Activated CD4-positive, CD25-positive, alpha-beta regulatory T cell treated with anti-CD3 and anti-CD28 coated beads, Interleukin-2, amount 50 U/mL, for 16 hours (primary cell): ENCODE measurements at places on chromosomes 5 and 9.

- DNase-seq = no peak
These were observed 84.0 kb downstream of the STK10 start for GRCh38 chr5:172104021-172104420.

DNA sequence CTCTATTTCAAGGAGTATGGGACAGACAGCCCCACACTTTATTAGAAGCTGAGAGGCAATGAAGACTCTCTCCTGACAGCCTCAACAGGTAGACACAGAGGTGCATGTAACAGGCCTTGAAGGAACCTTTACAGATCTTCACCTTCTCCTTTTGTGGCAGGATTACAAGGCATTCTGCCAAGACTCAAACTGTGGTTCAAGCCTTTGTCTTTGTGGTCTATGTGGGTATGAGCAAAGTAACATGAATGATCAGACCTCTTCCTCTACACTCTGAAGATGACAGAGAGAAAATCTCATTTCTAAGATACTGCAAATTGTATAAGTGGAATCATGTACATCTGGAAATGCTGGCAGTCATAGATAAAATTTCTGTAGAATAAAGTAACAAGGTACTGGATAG lies 346.9 kb downstream of the CDH9 start:
- no peak for DNase-seq

GRCh38 chr5:96903300-96903699 lies 27.0 kb downstream of the ERAP2 start:
- DNase-seq = no peak

DNA sequence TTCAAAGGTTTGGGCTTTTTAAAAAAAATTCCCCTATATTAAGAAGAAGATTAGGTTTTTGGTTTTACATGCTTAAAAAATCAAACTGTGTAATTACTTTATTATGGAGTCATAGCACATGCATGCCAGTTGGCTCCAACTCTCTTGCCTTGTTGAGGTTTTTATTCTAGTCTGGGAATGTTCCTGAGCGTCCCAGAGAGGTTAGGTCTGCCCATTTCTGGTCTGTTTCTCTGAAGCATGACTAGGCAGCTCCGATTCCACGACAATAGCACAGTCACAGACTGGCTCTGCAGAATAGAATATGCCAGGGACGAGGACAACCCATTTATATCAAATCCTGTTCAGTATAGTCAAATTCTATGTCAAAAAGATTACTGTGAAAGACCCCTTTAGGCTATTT lies 217.0 kb downstream of the PCSK5 start:
- DNase-seq = no peak

GRCh38 chr9:109274884-109275730 lies 45.8 kb downstream of the EPB41L4B start:
- DNase-seq = no peak

- no peak for DNase-seq
These were observed 18.6 kb downstream of the CTNNAL1 start for GRCh38 chr9:108994695-108995094.

GRCh38 chr9:88784960-88785359 lies 206.3 kb upstream of the S1PR3 start:
- no peak for DNase-seq

DNA sequence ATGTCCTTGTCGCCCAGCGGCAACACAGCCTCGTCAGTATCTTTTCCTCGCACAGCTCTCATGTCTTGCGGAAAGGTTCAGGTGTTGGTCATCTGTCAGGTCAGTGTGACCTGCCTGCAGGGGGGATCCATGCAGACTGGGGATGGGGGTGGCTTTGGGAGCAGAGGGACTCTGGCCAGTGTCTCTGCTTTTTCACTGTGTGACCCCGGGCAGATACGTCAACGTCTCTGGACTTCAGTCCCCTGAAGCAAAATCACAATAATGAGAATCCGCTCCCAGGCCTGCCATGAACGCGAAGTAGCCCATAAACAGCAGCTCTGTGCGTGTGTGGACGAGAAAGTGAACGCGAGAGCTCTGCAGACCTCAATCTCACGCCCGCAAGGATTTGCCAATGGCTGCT lies 75.7 kb upstream of the FCN1 start:
- DNase-seq = no peak

DNA sequence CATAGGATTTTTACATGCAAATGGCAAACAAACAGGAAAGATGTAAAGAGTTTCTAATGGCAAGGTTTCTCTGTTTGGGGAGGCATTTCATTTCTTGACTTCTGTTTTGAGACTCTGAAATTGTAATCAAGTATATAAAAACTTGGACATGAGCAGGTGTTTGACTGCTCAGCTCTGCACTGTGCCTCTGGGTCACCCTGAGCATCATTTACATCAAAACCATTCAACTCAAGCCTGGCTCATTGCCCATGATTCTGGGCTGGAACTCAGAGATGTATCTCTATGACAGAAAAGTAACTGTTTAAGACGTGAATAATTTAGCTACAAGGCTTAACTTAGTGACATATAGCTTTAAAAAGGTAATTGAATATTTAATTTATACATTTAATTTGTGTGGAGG lies 1402.4 kb upstream of the NUDT12 start:
- DNase-seq = no peak

DNA sequence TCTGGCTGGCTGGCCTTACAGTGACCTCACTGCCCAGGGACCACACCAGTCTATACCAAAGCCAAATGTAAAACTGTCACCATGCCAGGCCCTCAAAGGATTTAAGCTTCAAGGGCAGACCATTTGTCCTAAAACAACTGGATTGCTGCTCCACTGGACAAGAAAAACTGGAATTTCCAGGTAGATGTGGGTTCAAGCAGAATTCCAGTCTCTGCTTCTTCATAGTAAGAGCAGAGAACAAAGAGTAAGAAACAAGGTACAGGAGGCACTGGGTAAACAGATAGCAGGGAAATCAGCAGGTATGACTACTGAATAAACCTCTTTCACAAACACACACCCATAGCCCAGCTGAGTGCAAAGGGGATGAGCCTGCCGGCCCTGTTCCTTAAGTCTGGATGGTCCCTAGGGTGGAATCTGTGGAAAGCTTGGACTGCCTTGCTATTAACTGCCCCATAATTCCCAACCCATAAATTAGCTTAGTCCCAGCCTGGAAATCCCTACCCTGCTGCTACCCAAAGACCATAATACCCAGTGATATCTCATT lies 5.5 kb downstream of the B4GALT1 start:
- DNase-seq = no peak

DNA sequence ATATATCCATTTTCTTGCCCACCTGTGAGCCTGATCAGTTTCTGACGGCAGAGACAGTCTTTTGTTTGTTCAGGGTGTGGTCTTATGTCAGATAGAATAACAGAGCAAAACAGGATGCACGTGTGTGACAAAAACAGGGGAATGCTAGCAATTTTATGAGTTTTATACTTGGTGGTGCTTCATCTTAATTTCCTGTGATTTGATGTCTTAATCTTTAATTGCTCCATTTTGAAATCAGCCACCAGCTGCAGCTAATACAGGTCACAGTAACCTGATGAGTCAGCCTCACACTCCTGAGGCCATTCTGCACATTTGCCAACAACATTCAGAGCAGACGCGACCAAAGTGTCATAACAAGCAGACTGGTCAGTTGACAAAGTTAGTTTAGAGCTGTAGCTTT lies 42.3 kb upstream of the JMY start:
- DNase-seq = no peak

DNA sequence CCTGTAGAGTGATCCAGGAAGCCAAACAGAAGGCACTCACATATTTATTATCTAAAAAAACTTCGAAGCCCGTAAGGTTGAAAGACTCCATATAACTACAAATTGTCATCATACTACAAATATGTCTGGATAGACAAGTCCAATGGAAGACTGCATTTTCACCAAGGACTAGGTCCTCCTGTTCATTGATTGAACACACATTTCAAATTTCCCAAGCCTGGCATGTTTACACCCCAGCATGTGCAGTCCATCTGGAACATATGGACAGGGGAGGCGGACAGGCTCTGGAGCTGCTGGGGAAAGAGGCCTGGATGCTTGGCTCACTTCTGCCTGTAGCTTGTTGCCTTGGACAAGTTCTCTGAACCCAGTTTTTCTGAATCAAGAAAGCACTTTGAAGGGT lies 378.7 kb downstream of the ENC1 start:
- no peak for DNase-seq

DNA sequence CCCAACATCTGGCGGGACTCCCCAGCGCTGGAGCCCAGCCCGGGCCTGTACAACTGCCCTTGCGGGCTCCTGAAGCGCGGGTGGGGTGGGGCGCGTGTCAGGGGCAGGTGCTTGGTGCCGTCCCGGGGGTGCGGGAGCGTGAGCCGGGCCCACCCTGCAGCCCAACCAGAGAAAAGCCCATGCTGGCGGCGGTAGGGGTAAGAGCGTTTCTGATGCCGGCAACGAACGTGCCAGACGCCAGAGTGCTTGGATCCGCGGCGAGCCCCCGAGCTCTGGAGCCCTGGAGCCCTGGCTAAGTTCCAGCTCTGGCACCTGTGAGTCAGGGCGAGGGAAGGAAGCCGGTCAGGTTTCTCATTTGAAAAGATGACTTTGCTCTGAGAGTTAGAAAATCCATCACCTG lies 58.0 kb downstream of the ZNF510 start:
- DNase-seq = no peak

GRCh38 chr9:78121488-78121887 lies 89.9 kb upstream of the GNAQ start:
- no peak for DNase-seq

GRCh38 chr9:136995362-136995761 lies 1.0 kb downstream of the CLIC3 start:
- no peak for DNase-seq

- no peak for DNase-seq
These were observed 5.2 kb upstream of the GCNT1 start for GRCh38 chr9:76453785-76454184.

GRCh38 chr5:57163553-57164006 lies 10.3 kb upstream of the GPBP1 start:
- DNase-seq = no peak

- no peak for DNase-seq
These were observed 328.2 kb downstream of the SH3GL2 start for GRCh38 chr9:17906841-17907778.

DNA sequence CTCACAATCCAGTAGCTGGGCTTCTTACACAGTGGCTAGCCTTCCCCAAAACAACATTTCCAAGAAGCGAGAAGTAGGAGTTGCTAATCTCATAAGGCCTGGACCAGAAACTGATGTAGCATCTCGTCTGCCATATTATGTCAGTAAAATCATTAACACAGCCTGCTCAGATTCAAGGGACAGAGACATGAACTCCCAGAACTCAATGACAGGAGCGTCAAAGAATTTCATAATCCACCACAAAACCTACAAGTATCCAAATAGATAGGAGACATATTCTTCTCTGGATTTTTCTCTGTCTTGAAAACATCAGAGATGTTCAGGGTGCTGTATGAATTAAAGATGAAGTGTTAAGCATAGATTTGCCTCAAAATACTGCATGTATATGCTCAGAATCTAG lies 457.6 kb upstream of the ACTBL2 start:
- DNase-seq = no peak

DNA sequence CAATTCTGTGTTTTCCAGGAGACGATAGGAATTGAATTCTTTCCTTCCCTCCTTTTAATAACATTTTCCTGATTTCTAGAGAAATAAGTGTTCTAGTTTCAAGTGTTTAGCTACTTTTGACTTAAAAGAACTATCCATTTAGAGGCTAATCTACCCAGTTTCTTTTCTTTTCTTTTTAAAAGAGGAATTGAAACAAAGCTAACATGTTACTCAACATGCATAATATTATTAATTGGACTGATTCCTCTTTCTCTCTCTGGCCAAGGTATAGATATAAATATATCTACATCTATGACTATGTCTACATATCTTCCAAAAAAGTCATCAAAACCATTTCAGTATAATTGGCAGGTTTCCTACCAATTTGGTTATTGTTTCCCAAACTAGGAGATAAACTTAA lies 309.8 kb downstream of the TRPM3 start:
- no peak for DNase-seq

DNA sequence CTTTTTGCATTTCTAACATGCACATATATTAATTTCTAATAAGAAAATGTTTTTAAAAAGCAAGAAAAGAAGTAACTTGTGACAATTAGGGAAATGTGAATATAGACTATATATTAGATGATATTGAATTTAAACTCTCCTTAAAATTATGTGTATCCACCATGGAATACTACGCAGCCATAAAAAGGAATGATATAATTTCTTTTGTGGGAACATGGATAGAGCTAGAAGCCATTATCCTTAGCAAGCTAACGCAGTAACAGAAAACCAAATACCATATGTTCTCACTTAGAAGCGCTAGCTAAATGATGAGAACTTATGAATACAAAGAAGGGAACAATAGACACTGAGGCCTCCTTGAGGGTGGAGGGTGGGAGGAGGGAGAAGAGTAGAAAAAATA lies 23.8 kb upstream of the AP3B1 start:
- no peak for DNase-seq
